ENCODE measurements at places on chromosomes 11 and 22.

GRCh38 chr11:132846075-132846474 lies 686.2 kb downstream of the OPCML start:
- DNase-seq: no peak

DNA sequence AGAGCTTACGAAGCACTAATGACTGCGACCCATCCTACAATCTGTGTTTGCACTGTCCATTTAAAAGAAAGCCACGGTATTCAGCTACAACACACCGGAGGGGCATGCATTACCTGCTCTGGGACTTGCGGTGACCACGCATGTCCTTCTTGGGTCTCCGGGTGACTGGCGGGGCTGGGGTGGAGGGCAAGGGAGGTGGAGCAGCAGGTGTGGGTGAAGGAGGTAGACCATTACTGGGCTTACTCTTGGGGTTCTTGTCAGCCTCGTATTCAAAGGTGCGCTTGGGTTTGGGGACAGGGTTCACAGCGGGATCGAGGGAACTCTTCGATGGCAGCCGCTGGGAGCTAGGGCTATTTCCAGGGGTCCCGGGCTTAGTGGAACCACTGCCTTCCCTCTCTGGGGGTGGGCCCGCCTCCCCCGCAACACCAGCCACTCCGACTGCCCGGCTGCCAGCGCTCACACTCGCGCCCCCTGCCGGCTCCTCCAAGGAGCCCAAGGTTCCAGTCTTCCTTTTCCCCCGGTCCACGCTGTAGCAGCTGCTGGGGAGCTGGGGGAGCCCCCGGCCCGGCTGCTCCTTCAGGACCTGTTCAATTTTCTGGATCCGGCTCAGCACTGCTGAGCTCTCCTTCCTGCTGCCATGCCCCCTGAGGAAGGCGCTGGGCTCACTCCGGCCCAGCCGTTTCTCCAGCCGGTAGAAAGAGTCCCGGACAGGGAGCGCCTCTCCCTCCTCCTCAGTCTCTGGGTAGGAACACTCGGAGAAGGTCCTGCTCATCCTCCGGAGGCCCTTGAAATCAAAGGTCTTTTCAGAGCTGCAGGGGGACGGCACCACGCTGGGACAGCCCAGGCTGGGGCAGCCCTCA lies 47.5 kb downstream of the RPL27A start:
- DNase-seq: no peak

GRCh38 chr11:132115454-132115853 lies 745.0 kb downstream of the NTM start:
- DNase-seq: no peak

DNA sequence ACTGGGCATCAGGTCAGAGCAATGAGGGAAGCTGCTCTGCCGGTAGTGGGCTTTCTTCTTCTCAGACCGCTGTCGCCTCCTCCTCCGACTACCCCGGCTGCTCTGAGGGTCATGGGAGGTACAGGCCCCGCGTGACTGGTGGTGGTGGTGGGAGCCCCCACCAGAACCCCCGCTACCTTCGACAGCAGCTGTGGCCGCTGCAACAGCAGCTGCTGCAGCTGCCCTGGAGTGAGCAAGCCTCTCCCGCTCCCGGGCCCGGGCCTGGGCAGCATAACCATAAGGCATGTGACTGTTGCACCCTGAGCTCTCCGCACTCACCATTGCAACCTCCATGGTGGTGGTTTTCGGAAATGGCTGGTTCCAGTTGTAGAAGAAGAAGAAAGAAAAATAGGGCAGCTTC lies 4.5 kb downstream of the KCNA4 start:
- DNase-seq: no peak

DNA sequence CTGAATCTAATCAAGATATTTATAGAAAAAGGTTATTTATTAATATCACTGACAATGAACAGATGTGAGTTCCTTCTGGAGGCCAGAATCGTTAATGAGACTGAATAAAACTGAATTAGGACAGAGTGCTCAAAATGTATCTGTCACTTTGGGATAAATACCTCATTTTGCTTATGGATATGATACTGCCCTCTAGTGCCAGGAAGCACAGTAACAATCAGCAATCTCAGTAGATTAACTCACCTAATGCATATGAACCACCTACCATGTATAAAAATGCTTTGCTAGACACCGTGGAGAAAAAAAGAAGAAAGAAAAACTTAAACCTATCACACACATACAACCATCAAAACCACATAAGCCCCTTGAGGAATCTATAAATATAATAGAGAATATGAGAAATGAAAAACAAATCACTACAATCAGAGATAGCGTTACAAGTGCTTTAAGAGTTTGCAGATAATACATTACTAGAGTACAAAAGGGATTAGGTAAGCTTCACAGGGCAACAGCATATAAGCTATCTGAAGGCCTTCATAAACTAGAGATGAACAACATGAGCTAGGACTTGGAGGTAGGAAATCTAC lies 117.4 kb downstream of the SGSM3 start:
- no peak for DNase-seq

DNA sequence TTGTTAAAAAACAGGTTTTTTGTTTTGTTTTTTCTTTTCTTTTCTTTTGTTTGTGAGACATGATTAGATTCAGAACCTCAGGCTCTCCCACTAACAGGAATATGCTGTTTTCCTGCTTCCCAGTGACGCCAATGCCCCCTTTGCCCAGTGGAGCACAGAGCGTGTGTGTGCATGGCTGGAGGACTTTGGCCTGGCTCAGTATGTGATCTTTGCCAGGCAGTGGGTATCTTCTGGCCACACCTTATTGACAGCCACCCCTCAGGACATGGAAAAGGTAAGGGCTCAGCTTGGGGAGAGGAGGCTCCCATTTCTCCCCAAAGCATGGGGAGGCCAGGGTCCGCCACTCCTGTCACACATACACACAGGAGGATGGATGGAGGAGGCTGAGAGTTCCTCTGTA lies 25.0 kb downstream of the CYB5R2 start:
- no peak for DNase-seq

GRCh38 chr11:16171882-16172281 lies 184.5 kb downstream of the SOX6 start:
- no peak for DNase-seq

Data from activated naive CD4-positive, alpha-beta T cell (primary cell).